Upper lobe of left lung (tissue), 6 donors: ENCODE measurements at places on chromosomes 16 and 17. TPM values are rescaled to one million over a fixed set of nuclear protein-coding genes. Genes with fewer than 3 reads are reported as not detected.

The CRYBA1 gene
- not detected for total RNA-seq

GRCh38 chr16:2484898-2485508 lies 10.1 kb downstream of the TBC1D24 start:
- no peak for DNase-seq

- no peak for DNase-seq
Observed at GRCh38 chr16:57622361-57623250, 5.8 kb upstream of the ADGRG1 start.

The IL34 gene
- total RNA-seq, result 3.0 TPM

DNA sequence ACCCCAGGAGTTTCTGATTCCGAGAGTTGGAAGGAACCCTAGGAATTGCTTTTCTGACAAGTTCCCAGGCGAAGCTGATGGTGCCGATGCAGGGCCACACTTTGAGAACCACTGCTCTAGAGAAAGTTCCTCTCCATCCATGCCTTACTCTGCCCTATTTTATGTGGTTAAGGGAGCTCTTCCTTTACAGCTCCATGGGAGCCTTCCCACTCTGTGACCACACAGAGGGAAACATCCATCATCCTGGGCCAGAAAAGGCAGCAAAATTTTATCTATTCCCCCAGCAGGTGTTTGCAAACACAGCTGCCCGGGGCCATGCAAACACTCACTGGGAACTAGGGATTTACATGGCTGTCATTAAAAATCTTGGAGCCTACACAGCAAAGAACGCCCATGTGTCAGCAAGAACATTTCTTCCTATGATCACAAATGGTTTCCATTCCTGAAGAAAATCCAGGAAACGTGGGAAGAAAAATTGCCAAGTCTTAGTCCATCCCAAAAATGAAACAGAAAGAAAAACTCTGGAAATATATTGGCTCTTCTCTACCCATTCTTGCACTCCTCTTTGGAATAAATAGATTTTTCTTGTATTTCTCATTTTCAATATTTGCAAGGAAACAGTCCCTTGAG lies 252.7 kb downstream of the PMP22 start:
- DNase-seq, result no peak

- peak; percentile 33 for DNase-seq
Observed at GRCh38 chr17:72121164-72122009, 567 bp downstream of the SOX9 start.

The TBC1D3D gene
- total RNA-seq, result not detected

The CMTM2 gene
- total RNA-seq, result not detected

The ANKFN1 gene
- total RNA-seq, result 1.5 TPM

The MT4 gene
- total RNA-seq, result not detected
